Omental fat pad (tissue), 4 donors: ENCODE measurements at places on chromosomes 2 and 18. TPM values are rescaled to one million over a fixed set of nuclear protein-coding genes. Genes with fewer than 3 reads are reported as not detected.

GRCh38 chr2:67650291-67651133, 253.4 kb downstream of the ETAA1 start:
- DNase-seq: peak; percentile 61

GRCh38 chr2:177239932-177240630, 24.4 kb downstream of the NFE2L2 start:
- no peak for DNase-seq

DNA sequence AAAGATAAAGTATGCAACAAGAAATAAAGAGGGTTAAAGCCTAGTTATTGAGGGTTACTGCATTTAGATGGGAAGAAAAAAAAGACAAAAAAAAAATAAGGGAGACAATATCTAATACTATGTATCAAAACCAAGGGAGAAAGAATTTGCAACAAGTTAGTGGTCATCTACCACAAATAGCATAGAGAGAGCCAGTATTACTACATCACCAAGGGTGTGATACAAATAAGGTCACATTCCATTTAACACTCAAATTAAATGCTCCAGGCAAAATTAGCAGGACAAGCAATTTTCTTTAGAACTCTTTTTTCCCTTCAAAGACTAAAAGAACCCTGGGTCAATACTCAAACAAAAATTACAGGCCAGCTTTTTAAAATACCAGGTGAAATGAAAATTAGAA, 115.1 kb upstream of the GULP1 start:
- DNase-seq: no peak

The DYNC2LI1 gene
- 18.8 TPM for total RNA-seq

The KANSL1L gene
- 18.3 TPM for total RNA-seq

The CHRND gene
- not detected for total RNA-seq

The SERPINB11 gene
- total RNA-seq: not detected
